ENCODE measurements at places on chromosomes 13 and 19.
A peak's percentile ranks its signal among the peaks of the same experiment; 100 is the strongest.

- DNase-seq: no peak
Observed at GRCh38 chr13:65605396-65605795, 1624.7 kb downstream of the PCDH9 start.

GRCh38 chr19:39178296-39179006 lies 18.3 kb upstream of the NCCRP1 start:
- no peak for DNase-seq

DNA sequence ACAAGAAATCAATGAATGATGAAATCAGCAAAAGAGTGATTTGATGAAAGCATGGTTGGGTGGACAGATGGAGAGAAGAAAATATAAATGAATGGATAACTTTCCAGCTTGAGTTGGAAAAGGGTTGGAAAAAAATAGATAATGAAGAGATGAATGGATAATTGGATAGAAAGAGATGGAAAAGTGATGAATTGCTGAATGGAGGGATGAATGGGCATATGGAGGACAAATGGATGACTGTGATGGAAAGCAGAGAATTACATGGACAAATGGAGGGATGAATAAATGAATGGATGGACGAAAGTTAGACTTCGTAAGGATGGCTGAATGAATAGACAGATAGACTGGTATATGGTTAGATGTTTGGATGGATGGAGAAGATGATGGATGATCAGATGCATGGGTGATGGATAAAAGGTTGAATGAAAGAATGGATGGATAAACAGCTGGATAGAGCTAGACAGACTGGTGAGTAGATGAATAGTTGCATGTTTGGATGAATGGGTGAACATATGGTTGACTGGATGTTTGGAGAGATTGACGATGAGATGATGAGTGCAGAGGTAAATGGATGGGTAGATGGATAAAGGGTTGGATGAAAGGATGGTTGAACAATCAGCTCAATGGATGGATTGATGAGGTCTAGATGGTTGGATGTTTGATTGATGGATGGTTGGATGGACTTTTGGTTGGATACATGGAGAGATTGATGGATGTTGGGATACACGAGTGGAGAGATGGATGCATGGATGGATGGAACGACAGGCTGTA lies 11.8 kb downstream of the LGALS7B start:
- no peak for DNase-seq

- no peak for DNase-seq
Observed at GRCh38 chr13:93145199-93145598, 81.4 kb upstream of the GPC6 start.

- no peak for DNase-seq
Observed at GRCh38 chr13:26585136-26585535, 27.7 kb downstream of the WASF3 start.

DNA sequence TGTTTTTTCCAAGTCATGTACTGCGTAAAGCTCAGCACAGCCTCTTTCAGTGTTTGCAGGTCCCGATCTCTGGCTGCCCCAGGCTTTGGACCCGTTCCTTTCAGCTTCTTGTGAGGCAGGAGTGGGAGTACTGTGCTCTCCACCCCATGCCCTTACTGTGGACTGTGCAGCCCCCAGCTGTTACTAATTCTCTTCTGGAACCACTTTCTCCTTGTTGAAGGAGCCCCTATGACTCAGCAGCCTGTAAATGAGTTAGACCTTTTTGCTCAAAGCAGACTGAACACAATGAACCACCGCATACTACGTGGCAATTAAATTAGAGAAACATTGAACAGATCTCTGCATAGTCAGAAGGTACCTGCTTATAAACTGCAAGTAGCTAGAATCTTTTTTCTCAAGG lies 39.0 kb downstream of the SERTM1 start:
- DNase-seq: peak; percentile 77

DNA sequence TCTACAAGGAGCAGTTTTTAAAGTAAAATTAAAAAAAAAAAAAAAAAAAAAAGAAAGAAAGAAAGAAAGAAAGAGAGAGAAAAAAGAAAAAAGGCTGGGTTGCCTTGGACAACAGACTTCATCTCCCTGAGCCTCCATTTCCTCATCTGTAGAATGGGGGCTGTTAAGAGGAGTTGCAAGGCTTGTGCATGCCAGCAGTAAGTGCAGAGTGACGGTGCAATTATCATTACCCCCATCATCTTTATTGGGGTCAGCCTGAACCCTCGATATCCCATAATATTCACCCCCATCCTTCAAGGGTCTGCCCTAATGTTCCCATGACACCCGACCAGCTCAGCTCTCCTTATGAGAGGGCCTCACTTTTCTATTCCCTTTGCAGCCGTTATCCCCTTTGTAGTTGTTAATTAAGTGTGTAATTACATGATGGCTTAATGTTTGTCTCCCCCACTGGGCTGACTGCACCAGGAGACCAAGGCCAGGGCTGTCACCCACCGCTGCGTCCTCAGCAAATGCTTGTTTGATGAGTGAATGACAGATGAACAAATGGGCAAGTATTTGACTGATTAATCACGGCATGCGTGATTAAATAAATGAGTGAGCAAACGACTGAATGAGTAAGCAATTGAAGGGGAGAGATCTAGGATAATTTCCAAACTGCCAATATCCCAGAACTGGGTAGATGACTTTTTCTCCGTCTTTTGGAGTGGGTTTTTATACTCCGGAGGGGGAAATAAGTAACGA lies 10.1 kb downstream of the FOSB start:
- DNase-seq: no peak

- DNase-seq: no peak
Observed at GRCh38 chr13:33004511-33004910, 11.7 kb upstream of the KL start.

DNA sequence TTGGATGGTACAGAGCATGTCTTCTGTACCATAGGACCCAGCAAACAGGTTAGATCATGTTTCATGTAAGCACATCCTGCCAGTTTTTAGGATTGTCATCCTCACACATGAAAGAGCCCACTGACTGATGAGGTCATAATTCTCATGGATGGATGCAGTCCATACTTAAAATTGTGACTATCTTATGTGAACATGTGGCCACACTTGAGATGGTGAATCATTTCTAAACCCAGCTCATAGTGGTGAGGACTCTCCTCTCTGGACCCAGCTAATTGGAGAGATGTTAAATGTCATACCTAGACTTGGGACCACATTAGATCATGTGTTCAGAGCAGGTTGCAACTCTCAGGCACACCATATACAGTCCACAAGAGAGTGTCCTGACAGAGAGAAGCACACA lies 24.8 kb upstream of the ZNF254 start:
- no peak for DNase-seq

DNA sequence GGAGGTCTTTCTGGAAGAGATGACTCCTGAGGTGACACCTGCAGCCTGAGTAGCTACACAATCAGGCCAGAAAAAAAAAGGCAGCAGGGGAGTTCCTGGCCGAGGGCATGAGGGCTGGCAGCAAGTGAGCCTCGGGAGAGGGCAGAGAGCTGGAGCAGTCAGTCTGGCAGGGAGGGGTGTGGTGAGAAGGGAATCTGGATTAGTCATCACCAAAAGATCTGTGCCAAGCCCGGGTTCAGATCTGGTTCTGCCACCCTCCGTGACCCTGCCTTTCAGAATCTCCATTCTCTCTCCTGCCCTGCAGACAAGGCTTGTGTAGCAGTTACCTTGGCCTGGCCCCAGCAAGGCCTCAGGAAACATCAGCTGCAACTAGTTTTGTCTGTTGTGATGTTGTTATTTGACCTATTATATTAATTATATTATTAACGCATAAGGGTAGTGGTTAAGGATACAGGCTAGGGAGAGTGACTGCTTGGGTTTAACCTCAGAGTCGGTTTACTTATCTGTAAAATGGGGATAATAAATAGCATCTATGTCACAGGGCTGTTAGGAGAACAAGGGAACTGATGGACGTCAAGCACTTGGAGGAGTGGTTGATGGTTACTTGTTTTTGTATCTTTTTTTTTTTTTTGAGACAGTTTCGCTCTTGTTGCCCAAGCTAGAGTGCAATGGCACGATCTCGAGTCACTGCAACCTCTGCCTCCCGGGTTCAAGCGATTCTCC lies 2.7 kb upstream of the CAPNS1 start:
- peak; percentile 63 for DNase-seq

- DNase-seq: no peak
Observed at GRCh38 chr13:29140277-29140676, 320.1 kb downstream of the MTUS2 start.

DNA sequence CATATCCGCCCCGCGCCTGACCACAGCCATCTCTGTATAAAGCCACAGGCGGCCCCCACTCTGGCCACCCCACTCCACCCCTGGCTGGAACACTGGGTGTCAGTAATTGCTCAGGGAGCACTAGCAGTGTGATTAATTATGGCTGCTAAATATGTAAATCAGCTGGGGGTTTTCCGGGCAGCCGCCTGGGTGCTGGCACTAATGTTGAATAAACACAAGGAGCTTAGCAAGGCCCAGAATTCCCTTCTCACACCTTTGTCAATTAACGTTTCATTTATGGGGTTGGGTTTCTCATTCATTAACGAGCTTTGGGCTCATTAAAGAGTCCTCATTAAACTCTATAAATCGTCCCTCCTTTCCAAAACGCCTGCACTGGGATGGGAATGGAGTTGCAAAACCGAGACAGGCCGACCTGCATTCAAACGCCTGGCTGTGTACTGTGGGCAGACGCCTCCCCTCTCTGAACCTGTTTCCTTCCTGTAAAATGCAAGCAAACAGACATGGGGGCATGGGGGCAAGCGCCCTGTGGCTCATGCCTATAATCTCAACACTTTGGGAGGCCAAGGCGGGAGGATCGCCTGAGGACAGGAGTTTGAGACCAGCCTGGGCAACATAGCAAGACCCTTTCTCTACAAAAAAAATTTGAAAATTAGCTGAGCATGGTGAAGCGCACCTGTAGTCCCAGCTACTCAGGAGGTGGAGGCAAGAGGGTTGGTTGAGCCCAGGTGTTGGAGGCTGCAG lies 17.7 kb upstream of the OLFM2 start:
- no peak for DNase-seq

- DNase-seq: no peak
Observed at GRCh38 chr19:48752496-48753365, at the start of gene FUT1. FUT1 (minus strand) TSS chr19:48752641; CDS start chr19:48751281, 1,360 bp downstream.

DNA sequence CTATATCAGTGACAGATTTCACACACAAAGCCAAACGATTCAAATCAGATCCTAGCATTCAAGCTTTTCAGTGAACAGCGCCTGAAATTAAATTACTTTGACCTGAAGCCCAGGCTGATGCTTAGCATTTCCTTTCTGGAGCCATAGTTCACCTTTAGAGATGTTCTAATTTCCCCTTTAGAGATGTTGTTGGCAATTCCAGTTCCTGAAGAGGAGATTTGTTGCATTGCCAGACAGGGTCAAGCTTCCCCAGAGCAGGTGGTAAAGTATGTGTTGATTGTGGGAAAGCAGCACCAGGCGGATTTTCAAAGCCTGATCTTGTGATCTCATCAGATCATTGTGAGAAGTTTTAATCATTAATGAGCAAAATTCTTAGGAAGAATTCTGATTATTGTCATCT lies 609.8 kb upstream of the KLF12 start:
- no peak for DNase-seq

DNA sequence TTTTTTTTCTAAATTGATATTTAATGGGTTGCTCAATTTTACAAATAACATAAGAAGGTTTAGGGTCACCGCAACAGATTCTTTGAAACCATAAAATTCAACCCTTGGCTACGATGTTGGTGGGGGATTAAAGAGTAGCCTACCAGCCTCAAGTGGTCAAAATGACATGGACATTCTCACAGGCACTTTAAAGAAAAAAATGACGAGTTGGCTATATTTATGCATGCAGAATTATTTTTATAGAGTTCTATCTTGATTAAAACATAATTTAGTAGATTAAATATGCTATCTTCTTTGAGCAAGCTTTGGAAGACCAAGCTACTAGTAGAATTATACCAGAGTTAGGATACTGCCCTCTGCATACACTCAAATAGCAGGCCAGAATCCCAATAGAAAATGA lies 293.0 kb downstream of the DCT start:
- no peak for DNase-seq

DNA sequence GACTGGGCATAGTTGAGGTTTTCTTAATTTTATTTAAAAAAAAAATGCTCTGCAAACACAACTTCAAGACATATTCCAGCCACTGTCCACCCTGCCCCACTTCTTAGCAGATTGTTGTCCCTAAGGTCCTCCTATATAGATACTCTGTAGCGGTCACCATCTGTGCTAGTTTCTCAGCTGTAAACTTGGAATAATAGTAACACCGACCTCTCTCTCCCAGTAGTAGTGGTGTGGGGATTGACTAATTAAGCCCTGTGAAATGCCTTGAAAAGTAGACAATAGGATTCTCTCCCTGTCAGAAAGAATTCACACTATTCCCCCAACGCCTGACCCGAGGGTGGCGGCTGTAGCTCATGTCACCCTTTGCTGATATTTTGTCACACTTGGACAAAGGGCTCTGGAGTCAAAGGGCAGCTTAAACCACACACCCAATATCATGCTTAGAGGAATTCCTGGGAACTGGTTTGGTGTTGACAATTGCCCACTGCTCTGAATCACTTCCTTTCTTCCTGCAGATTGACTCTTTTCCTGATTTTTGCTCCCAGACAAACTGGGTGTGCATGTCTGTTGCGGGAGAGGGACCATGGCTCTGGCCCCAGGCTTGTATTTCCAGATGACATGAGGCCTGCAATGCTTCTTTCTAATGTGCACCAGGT lies 9.2 kb upstream of the SERP2 start:
- no peak for DNase-seq

DNA sequence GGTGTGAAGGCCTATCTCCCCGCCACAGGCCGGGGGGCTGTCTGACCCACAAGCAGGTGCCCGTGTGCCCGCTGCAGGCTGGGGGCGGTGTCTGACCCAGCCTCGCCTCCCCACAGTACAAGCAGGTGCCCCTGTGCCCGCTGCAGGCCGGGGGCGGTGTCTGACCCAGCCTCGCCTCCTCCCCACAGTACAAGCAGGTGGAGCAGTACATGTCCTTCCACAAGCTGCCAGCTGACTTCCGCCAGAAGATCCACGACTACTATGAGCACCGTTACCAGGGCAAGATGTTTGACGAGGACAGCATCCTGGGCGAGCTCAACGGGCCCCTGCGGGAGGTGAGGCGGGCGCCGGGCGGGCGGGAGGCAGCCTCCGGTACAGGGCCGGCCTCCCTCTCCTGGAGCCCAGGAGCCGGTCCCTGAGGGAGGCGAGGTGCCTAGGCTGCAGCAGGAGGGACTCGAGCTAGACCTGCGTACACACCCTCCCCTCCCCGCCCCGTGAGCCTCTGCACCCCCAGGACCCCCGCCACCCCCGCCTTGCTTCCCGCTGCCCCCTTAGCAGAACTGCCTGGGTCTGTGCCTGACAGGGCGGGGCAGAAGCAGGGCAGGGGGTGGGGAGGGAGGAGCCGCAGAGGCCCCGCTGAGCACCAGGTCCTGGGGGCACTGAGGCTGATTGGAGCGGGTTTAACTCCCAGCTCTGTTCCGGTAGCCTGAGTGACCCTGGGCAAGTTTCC lies 20.6 kb downstream of the HCN2 start:
- DNase-seq: no peak

DNA sequence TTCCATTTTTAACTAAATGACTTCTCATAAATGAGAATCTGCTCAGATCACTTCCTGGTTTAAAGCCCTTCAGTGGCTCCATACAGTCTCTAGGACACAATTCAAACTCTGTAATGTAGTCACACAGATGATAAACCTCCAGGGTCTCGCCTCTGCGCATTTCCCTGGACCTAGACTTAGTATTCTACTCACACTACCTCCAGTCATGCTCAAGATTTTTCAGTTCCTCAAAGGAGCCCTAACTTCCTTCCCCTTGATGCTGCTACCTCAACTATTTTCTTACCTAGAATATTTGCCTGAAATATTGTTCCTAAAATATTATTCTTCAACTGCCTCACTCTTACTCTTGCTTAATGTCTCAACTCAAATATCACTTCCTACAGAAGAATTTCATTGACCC lies 86.7 kb upstream of the TPP2 start:
- no peak for DNase-seq

Data from fibroblast of the conjunctiva (primary cell).